ENCODE measurements at places on chromosomes 4 and X.

DNA sequence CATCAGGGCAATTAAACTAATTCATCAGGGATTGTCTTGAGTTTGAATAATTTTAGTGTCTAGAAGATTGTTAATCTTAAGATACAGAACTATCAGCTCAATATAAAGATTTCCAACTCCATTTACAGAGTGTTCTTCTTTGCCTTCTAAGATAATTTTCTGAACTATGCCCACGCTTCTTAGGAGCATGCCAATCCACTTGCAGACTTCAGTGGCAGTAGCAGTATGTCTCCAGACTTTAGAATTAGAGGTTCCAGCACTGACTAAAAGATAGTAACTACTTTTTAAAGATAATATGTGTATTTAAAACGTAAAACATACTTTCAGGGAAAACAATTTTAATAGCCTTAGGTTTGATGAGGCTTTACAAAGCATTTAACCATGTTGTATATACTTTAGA, 34.2 kb upstream of the GALNT7 start:
- no peak for DNase-seq

DNA sequence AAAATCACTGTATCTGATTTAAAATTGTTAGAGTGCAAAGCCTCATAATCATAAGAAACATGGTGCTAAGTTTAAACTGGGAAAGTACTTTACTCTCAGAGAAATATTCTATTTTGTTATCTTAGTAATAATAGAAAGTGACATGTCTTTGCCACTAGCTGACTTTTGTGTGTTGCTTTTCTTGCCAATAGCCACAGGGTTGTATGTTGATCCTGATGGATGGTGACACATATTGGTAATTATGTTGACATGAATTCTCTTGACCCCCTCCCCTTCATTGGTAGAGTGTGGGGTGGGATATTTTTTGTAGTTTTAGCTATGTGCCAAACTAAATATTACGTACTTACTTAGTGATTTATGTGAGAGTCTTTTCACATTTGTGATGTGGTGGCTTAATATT, 103.1 kb upstream of the MAP9 start:
- no peak for DNase-seq

DNA sequence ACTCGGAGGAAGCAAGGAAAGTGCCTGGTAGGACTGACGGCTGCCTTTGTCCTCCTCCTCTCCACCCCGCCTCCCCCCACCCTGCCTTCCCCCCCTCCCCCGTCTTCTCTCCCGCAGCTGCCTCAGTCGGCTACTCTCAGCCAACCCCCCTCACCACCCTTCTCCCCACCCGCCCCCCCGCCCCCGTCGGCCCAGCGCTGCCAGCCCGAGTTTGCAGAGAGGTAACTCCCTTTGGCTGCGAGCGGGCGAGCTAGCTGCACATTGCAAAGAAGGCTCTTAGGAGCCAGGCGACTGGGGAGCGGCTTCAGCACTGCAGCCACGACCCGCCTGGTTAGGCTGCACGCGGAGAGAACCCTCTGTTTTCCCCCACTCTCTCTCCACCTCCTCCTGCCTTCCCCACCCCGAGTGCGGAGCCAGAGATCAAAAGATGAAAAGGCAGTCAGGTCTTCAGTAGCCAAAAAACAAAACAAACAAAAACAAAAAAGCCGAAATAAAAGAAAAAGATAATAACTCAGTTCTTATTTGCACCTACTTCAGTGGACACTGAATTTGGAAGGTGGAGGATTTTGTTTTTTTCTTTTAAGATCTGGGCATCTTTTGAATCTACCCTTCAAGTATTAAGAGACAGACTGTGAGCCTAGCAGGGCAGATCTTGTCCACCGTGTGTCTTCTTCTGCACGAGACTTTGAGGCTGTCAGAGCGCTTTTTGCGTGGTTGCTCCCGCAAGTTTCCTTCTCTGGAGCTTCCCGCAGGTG, 637 bp downstream of the AR start:
- DNase-seq = no peak

GRCh38 chrX:150565551-150565950, 2.9 kb upstream of the MTM1 start:
- no peak for DNase-seq

DNA sequence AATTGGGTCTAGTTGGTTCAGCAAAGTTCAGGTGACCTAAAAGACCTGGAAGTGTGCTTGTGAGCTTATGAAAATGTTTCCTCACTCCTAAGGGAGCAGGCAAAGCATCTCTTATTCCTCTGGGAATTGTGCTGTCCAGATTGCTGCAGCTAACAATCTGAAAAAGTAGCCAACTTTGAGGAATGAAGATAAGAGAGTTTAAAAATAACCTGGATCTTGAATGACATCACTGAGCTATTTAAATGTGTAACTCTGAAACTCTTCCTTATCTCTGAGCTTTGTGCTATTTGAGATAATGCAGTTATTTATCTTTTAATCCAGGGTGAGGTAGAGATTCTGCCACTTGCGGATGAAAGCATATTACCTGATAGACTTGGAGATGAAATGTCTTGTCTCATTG, 384.8 kb downstream of the PPP4R3C start:
- no peak for DNase-seq

DNA sequence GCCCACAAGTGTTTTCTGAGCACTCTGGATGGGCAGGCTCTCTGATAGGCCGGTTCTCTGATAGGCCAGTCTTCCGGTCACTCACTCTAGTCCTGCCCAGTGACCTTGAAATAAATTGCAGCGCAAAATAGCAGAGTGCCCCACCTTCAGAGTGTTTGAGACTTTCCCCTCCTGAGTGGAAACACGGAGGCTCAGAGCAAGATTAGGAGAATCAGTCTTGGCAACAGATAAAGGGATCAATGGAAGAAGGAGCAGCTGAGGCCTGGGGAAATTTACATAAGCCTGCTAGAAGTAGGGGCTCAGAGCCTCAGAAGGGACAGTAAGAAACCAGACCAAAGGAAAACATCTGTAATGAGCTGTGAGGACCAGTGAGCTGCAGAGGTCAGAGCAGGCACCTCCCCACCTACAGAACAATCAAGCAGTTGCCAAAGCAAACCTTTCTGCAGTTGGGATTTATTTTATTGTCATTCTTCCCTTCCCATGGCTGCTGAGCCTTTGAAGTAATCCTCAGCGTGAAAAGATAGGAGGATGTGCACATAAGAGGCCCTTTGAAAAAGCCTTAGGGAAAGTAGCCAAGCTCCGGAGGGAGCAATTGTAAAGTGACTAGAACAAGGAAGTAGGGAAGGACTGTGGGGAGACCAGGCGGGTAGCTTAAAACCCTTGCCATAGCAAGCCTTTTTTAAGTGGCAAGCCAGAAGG, 89.1 kb upstream of the TSPAN5 start:
- no peak for DNase-seq

GRCh38 chr4:159495515-159496236, 392.8 kb downstream of the RAPGEF2 start:
- DNase-seq = no peak

GRCh38 chrX:13474164-13474516, 95.3 kb upstream of the EGFL6 start:
- DNase-seq = no peak

- no peak for DNase-seq
Measured at GRCh38 chr4:575281-576141, 584 bp downstream of the TMEM271 start.

DNA sequence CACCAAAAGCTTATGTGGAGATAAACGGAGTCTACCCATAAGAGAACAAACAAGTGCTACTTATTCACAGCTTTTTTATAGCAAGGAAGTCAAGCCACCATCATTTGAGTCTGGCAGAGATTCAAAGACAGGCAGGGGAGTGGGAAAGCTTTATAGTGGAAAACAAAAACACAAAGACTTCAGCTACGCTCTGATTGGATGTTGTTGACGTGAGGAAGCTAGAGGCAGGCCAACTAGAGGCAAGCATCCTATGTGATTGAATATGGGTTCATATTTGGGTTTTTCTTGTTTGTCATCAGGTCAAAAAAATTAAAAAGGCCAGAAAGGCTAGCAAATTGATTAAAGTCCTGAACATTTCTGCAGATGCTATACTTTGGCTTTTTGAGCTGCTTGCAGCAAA, 719 bp upstream of the TCEAL4 start:
- DNase-seq = no peak

- peak; percentile 4 for DNase-seq
Measured at GRCh38 chrX:132615391-132616131, 126.7 kb upstream of the MBNL3 start.

DNA sequence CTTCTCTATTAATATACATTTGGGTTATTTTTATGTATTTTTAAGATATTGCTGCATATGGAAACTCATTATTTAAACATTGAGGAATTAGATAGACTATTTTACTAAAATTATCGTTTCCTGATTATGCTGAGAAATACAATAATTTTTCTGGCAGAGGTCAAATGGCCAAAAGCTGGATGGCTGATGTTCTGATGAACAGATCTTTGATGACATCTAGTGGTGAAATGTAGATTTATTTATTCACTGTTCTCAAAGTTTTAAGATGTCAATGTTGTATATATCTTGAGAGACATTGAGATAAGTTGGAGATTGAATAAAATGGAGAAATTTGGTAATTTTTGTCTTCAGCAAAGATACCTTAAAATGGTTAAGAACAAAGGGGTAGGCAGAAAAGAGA, 96.2 kb downstream of the UGT8 start:
- peak; percentile 11 for DNase-seq

- no peak for DNase-seq
Measured at GRCh38 chrX:123607806-123608205, 125.0 kb downstream of the THOC2 start.

DNA sequence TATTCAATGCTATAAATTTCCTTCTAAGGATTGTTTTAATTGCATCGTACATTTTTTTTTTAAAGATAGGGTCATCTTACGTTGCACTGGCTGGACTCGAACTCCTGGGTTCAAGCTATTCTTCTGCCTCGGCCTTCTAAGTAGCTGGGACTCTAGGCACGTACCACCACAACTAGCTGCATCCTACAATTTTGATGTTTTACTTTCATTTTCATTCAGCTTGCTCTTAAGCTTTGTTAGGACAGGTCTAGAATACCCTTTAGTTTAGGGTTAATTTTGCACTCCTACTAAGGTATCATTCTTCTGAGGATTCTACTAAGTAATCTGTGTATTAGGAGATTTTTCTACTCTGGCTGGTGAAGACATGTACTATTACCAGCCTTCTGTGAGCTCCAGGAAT, 50.2 kb upstream of the C1GALT1C1 start:
- no peak for DNase-seq

GRCh38 chr4:85658766-85659439, 184.0 kb downstream of the ARHGAP24 start:
- DNase-seq = no peak

DNA sequence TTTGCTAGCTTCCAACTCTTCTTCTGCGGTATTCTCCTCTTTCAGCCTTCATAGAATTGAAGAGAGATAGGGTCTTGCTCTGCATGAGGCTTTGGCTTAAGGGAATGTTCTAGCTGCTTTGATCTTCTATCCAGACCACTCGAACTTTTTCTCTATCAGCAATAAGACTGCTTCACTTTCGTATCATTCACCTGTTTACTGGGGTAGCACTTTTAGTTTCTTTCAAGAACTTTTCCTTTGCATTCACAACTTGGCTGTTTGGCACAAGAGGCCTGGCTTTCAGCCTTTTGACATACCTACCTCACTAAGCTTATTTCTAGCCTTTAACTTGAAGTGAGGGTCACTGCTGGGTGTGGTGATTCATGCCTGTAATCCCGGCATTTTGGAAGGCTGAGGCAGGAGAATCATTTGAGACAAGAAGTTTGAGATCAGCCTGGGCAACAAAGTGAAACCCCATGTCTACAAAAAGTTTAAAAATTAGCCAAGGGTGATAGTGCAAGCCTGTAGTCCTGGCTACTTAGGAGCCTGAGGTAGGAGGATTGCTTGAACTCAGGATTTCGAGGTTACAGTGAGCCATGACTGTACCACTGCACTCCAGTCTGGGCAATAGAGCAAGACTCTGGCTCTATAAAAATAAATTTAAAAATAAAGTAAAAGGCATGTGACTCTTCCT, 47.1 kb upstream of the HPGDS start:
- DNase-seq = no peak

GRCh38 chrX:9825129-9825790, 39.0 kb downstream of the SHROOM2 start:
- DNase-seq = no peak

GRCh38 chrX:4358577-4358976, 645.1 kb upstream of the PRKX start:
- no peak for DNase-seq

DNA sequence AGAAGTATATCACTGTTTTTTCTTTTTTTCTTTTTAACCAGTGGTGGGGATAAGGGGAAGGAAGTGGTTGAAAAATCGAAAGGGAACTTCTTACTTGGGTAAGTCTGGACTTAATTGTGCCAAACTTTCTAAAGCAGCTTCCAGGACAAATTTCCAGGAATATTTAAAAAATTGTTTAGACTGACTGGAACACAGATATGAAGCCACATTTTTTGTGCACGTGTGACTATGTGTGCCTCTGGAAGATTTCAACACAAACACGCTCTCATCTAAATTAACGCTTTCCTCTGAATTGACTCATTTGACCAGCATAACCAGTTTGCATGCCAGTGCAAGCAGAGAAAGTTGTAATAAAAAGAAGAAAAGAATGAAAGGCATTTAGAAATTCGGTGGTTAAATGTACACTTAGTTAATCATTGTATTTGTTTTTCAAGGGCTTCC, 18.8 kb upstream of the YTHDC1 start:
- DNase-seq = peak; percentile 83
